Activated naive CD4-positive, alpha-beta T cell treated with anti-CD3 and anti-CD28 coated beads, Interleukin-2, amount 50 U/mL, for 72 hours (primary cell): ENCODE measurements at places on chromosomes 7 and 10. TPM values are rescaled to one million over a fixed set of nuclear protein-coding genes. Genes with fewer than 3 reads are reported as not detected.

GRCh38 chr10:22253580-22253882, 35.7 kb upstream of the EBLN1 start:
- DNase-seq: no peak

Gene TSPAN33
- total RNA-seq: 8.1 TPM

DNA sequence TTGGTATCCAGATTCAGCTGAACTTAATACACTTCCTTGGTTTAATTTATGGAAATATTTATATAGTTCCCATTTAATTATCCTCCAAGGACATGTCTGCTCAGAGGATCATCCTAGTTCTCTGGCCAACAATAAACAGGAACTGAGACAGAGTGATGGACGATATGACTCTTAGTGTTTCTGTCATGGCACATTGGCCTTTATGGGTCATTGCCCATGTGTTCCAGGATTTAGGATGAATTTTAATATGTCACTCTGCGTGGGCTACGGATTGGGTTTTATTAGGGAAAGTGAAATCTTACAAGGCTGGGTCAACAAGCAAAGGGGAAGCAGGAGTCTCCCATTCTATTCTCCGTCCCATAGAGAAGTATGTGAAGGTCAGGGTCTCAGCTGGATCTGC, 18.8 kb upstream of the TNPO3 start:
- no peak for DNase-seq

GRCh38 chr7:94649450-94649849, 6.5 kb downstream of the SGCE start:
- DNase-seq: no peak

Gene ACSL5
- total RNA-seq: 29.4 TPM

GRCh38 chr7:16929146-16929762, 47.5 kb upstream of the AGR3 start:
- DNase-seq: no peak

Gene ADK
- total RNA-seq: 52.0 TPM
